ENCODE measurements at places on chromosomes 16 and 17.
A peak's percentile ranks its signal among the peaks of the same experiment; 100 is the strongest.

DNA sequence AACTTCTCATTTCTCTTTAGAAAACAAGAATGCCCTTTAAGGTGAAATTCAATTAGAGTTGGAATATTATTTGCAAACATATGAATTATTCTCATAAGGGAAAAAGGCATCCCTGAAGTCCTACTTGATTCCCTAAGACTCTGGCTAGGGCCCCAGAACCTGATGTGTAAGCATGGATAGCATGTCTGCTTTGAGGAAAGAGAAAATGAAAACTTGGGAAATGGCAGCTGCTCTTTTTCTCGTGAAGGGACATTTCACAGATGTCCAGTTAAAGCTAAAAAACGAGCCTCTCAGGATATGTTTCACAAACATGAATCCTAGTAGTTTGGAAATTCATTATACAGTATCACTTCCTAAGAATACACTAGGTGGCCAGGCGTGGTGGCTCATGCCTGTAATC, 112.3 kb upstream of the CLEC3A start:
- no peak for DNase-seq

- no peak for DNase-seq
Observed at GRCh38 chr16:17515421-17516210, 44.9 kb upstream of the XYLT1 start.

DNA sequence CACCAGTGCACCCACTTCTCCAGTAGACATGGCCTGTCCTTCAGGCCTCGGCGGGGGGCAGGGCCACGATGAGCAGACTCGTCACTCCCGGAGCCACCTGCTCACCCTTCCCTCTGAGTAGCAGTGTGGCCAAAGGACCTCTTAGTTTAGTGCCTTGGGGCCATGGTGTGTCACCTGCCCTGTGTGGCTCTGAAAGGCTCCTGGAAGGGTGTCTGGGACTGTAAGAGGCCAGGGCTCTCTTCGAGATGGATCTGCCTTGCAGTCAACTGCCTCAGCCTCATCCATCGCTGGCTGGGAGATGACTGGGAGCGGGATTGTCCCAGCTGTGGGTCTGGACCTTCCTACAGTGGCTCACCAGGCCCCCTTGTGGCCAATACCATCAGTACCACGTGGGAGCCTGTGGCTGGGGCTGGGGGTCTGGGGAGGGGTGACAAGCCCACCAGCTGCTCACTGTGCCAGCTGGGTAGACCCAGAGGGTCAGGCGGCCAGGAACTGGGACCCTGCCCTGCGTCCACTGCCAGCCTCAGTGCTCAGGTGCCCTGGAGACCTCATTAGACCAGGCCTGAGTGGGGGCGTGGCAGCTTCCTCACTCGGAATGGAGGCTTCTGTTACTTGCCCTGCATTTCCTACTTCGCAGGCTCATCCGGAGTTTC, 133.4 kb downstream of the OR1D5 start:
- no peak for DNase-seq

DNA sequence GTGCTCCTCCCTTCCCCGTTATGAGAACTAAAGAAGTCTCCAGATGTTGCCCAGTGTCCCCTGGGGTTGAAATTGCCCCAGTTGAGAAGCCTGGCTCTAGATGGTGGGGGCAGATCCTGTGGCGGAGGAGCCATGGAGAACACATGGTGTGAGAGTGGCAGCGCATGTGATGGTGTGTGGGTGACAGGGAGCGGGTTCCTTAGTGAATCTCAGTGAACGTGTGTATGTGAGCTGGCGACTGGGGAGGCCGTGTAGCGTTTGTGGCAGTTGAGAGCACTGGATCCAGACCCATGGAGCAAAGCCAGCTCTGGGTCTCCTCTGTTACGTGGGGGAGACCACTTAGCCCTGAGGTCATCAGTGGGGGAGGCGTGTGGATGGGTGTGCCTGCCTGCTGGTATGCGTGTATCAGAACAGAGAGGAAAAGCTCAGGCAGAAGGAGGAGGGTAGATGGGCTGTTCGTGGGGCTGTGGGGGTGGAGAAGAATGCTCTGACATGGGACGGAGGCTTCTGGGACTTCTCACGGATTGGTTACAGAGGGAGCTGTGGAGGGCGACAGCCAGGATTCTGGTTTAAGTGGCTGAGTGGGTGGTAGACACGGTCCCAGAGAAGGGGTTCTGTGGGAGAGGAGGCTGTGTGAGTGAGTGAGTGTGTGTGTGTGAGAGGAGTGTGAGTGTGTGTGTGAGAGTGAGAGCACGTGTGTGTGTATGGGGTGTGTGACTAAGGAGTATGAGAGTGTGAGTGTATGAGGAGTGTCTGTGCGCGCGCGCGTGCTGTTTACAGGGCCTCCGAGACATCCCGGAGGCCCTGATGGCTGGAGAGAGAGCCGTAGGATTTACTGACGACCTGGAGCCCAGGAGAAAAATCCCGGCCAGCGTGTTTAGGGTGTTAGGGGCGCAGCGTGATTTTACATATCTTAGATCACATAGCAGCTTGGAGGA, 193.8 kb downstream of the SNX29 start:
- no peak for DNase-seq

GRCh38 chr16:8675183-8676159, 1.1 kb downstream of the ABAT start:
- DNase-seq: no peak

- no peak for DNase-seq
Observed at GRCh38 chr17:65472666-65473309, 88.7 kb downstream of the AXIN2 start.

DNA sequence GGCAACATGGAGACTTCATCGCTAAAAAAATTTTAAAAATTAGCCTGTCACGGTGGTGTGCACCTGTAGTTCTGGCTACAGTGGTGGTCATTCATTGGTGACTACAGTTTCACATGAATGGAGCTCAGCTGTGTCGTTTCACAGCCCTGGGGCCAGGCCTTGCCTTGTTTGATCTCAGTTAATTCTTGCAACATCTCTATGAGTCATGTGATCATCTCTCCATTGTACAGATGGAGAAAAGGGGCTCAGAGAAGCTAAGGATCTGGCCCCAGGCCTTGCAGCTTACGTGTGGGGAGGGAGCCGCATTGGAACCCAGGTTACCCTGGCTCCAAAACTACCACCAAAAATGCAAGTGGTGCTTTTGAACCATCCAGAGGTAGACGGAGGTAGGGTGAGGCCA, 49.4 kb downstream of the GDE1 start:
- no peak for DNase-seq

DNA sequence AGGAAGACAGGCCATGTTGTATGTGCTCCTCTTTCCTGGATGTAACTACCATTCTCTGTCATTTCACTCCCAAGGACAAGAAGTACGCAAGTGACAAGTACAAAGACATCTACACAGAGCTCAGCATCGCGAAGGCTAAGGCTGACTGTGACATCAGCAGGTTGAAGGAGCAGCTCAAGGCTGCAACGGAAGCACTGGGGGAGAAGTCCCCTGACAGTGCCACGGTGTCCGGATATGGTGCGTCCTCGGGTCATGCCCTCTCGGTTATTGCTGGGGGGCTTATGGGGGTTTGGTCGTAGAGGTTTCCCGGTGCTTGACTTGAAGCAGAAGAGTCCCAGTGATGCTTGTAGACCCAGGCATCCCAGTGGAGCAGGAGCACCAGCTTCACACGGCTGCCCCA, 29.0 kb downstream of the PLD6 start:
- DNase-seq: no peak

GRCh38 chr17:45063198-45063597, 2.1 kb downstream of the NMT1 start:
- no peak for DNase-seq

GRCh38 chr17:76578376-76578775, 7.3 kb downstream of the ST6GALNAC2 start:
- DNase-seq: no peak

DNA sequence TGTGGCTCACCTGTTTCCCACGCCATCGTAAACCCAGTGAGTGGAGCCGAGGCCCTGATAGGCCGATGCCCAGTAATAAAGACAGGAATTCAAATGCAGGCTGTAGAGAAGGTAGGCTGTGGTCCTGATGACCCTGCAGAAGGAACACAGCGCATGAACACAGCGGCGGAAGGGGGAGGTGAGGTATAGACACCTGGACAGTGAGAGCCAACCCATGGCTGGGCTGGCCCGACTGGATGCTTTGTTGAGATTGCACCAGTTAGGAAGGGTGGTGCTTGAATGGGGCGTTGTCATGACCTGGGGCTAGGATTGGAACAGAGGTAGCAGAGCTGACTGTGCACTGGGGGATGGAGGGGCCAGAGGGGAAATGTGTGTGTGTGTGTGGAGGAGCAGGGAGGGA, 59.2 kb downstream of the CNGB1 start:
- no peak for DNase-seq

GRCh38 chr16:49585143-49585832, 211.7 kb downstream of the C16orf78 start:
- DNase-seq: no peak

GRCh38 chr17:44473367-44473766, 29.8 kb downstream of the GPATCH8 start:
- DNase-seq: no peak

GRCh38 chr17:36482611-36483504, 3.6 kb upstream of the ZNHIT3 start:
- peak; percentile 95 for DNase-seq

DNA sequence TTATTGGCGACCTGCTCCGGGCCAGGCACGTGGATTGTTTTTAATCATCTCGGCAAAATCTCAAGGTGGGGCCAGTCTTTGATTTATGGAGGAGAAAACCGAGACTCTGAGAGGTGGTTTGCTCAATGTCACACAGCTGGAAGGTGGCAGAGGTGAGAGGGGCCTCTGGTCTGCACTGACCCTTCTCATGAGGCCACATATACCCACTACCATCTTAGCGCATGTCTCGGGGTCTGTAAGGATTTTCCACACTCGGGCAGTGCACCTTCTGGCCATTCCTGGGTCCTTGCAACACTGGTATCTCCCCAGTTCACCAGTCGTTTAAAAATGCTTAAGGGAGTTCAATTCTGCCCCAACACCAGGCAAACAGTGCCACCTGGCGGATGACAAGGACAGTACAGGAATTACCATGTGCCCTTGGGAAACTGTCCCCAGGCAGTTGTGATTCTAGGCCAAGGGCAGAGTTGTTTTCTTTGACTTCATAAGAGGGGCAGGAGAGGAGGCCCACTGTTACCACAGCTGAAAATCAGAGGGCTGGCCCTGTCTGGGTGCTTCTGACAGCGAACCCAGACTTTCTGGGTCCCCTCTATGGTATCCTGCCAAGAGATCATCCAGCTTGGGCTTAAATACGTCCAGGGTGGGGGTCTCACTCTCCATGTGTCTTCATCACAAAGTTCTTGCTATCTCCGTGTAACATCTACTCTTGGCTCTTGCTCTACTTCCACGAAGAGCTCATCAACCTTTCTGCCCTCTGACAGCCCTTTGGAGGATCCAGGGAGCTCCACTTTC, 39.4 kb upstream of the RAI1 start:
- peak; percentile 74 for DNase-seq

DNA sequence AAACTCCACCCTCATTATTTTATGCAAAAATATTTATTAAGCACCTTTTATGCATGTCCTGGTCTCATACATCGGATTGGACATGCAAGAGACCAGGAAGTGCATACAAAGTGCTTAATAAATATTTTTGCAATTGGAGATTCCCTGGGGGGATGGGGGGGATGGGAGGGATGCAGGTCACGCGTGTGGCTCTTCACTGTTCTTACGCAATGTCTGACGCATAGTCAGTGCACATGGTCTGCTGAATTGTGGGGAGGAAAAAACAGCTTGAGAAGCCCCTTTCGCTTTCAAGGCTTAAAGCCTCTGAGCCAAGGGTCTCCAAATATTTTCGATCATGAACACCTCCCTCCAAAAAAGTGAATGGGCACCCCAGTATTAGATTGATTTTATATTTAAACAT, 96.7 kb upstream of the XYLT1 start:
- no peak for DNase-seq

GRCh38 chr17:74822335-74822938, 37.2 kb downstream of the GRIN2C start:
- no peak for DNase-seq

GRCh38 chr16:12257926-12258561, 281.5 kb downstream of the SNX29 start:
- DNase-seq: peak; percentile 42

- no peak for DNase-seq
Observed at GRCh38 chr17:31788956-31789355, 70.1 kb downstream of the COPRS start.

DNA sequence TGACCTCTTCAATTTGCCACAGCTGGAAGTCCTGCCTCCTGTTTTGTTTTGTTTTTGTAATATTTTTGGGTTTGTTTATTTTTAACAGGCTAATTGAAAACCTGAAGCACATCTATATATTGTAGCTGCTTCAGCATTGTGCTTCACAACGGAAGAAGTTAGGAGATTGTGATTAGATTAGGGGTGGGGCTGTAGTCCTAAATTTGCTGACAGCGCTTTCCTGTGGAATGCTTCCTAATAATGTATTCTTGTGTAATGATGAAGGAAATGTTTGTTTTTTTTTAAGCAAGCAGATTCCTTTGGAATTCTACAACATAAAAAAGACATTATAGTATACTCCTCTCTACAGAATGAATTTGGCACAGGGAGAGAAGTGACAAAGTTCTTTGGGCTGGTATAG, 70.1 kb downstream of the NLK start:
- DNase-seq: no peak

DNA sequence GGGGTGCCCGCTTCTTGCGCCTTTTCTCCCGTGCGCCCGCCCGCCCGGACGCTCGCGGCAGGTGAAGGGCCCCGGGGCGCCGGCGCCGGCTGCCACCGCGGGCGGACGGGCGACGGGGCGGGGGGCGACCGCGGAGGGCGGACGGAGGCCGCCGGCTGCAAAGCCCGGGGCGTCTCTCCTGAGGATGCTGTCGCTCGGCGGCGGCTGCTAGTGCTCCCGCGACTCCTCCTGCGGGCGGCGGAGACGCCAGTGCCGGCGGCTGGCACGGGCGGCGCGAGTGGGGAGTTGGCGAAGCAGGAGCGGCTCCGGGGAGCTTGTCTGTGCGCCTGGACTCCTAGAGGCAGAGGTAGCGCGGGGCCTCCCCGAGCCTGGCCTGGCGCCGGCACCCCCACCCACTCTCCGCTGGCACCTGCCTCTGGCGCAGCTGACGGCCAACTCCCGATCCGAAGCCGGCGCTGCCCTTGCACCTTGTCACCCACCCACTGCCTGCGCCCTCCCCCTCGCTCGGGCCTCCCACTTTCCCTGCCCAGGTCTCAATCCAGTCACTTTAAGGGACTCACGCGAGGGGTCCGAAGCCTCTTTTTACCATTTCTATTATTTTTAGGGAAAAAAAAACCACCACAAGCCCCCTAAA, at the start of gene FAM20A:
Gene FAM20A, minus strand, starts transcription at position 437 of the 634 bp plus-strand sequence. CDS start 701 bp downstream, outside the sequence.
- no peak for DNase-seq

- DNase-seq: no peak
Observed at GRCh38 chr17:50361561-50362480, 11.2 kb downstream of the MRPL27 start.

DNA sequence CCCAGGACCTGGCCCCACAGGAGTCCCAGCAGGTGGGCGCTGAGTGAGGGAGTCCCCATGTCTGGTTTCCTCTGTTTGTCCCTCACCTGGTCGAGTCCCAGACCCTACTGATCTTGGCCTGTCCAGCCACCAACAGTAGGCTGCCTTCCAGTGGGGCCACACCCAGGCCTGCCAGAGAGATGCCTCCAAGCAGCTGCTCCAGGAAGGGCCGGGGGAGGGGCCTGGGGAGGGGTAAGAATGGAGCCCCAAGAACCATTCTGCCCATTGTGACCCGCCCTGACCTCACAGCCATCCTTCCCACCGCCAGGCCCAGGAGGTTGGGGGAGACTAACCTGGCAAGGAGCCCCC, 736 bp downstream of the SPATA20 start:
- no peak for DNase-seq

Data from NCI-H1930 (cell line).